ENCODE measurements at places on chromosomes 11 and 22. TPM values are rescaled to one million over a fixed set of nuclear protein-coding genes. Genes with fewer than 3 reads are reported as not detected.
A peak's percentile ranks its signal among the peaks of the same experiment; 100 is the strongest.

DNA sequence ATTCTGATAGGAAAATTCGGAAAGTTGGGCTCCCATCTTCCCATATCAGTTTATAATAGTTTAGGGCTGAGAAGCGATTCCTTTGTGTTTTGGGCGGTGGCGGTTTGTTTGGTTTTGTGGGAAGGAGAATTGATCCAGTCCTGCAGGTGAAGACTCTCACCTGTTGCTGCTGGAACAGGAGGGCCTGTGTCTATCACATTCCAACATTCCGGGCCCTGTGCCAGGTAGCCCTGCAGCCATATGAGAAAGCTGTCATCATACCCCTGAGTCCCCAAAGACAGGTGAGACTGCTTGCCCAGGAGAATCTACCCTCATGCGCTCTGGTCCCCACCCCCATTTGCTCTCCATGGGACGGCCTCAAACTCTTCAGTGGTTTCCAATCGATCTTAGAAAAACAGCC is 62.1 kb downstream of the TRAF6 start:
- H3K4me3 ChIP-seq, result no peak overlapping the region
- peaks cover 33% of the 10 kb centered on the region for H3K4me1 ChIP-seq
- H3K27ac ChIP-seq, result no peak overlapping the region
- DNase-seq, result peak; percentile 59

GRCh38 chr11:96126917-96127595 is 203.1 kb upstream of the MTMR2 start:
- no peak overlapping the region for H3K4me3 ChIP-seq
- H3K27ac ChIP-seq, result no peak overlapping the region
- H3K4me1 ChIP-seq, result no peaks in the 10 kb centered on the region
- no peak for DNase-seq

- peaks cover 52% of the 10 kb centered on the region for H3K4me1 ChIP-seq
- no peaks in the 10 kb centered on the region for H3K27me3 ChIP-seq
- peak overlapping the region; percentile 82 for H3K27ac ChIP-seq
- peak; percentile 28 for DNase-seq
- H3K36me3 ChIP-seq, result no peaks in the 10 kb centered on the region
These were observed 30.2 kb downstream of the LRP5 start for GRCh38 chr11:68342459-68343158.

GRCh38 chr11:47705721-47706120 is 9.4 kb downstream of the AGBL2 start:
- H3K36me3 ChIP-seq, result no peaks in the 10 kb centered on the region
- no peak for DNase-seq
- no peak overlapping the region for H3K4me3 ChIP-seq
- no peak overlapping the region for H3K27ac ChIP-seq
- H3K4me1 ChIP-seq, result no peaks in the 10 kb centered on the region

UBQLN3 gene
- total RNA-seq, result 1.3 TPM

BRSK2 gene
- 113 TPM for total RNA-seq

HIC2 gene
- 2.9 TPM for total RNA-seq

DNA sequence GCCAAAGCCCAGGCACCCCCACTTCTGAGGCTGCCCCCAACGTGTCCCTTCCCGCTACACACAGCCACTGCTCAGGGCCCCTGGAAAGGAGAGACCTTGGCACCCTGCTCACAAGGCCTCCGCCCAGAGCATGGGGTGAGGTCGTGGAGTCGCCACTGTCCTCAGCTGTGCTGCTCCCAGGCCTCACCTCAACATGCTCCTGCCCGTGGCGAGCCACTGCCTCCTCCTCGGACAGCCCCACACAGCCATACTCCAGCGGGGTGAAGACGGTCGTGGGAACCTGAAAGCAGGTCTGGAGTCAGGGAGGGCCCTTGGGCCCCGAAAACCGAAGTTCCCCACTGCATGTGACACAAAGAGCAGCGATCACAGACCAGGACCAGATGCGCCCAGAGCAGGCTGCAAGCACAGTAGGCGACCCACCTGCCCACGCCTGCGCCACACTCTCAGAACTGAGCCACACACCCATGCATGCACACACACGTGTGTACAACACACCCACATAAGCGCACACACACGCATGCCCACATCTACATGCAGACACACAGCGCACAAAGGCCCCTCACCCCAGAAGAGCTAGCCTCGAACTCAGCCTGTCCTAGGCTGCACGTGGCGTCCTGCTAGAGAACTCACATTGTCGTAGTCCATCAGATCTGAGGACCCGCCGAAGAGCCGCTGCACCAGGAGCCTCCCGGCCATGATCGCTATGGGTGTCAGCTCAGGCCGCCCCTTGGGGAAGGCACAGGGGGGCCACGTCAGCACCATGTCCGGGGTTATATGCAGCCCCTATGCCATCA is 25.5 kb upstream of the GNB1L start:
- no peaks in the 10 kb centered on the region for H3K36me3 ChIP-seq
- no peak overlapping the region for H3K4me3 ChIP-seq
- no peak overlapping the region for H3K27ac ChIP-seq
- no peaks in the 10 kb centered on the region for H3K4me1 ChIP-seq
- no peaks in the 10 kb centered on the region for H3K27me3 ChIP-seq
- peak; percentile 4 for DNase-seq

GRCh38 chr11:77359481-77359880 is 58.0 kb upstream of the GDPD4 start:
- no peaks in the 10 kb centered on the region for H3K27me3 ChIP-seq
- no peaks in the 10 kb centered on the region for H3K36me3 ChIP-seq
- no peak overlapping the region for H3K27ac ChIP-seq
- no peak overlapping the region for H3K4me3 ChIP-seq
- H3K4me1 ChIP-seq, result no peaks in the 10 kb centered on the region

GRCh38 chr11:907668-908067 is 2.9 kb downstream of the CHID1 start:
- H3K27ac ChIP-seq, result no peak overlapping the region
- H3K27me3 ChIP-seq, result no peaks in the 10 kb centered on the region
- peaks cover 6% of the 10 kb centered on the region for H3K36me3 ChIP-seq
- H3K4me3 ChIP-seq, result no peak overlapping the region
- peaks cover 44% of the 10 kb centered on the region for H3K4me1 ChIP-seq
- no peak for DNase-seq

AIFM3 gene
- 0.78 TPM for total RNA-seq

GRCh38 chr11:2793701-2794045 is 91.9 kb downstream of the CDKN1C start:
- no peak overlapping the region for H3K4me3 ChIP-seq
- peaks cover 8% of the 10 kb centered on the region for H3K4me1 ChIP-seq
- DNase-seq, result no peak
- no peak overlapping the region for H3K27ac ChIP-seq

GRCh38 chr11:10654811-10655150 is 38.8 kb downstream of the IRAG1 start:
- H3K36me3 ChIP-seq, result no peaks in the 10 kb centered on the region
- no peaks in the 10 kb centered on the region for H3K27me3 ChIP-seq
- no peak for DNase-seq
- H3K27ac ChIP-seq, result no peak overlapping the region
- peaks cover 5% of the 10 kb centered on the region for H3K4me1 ChIP-seq
- no peak overlapping the region for H3K4me3 ChIP-seq

DNA sequence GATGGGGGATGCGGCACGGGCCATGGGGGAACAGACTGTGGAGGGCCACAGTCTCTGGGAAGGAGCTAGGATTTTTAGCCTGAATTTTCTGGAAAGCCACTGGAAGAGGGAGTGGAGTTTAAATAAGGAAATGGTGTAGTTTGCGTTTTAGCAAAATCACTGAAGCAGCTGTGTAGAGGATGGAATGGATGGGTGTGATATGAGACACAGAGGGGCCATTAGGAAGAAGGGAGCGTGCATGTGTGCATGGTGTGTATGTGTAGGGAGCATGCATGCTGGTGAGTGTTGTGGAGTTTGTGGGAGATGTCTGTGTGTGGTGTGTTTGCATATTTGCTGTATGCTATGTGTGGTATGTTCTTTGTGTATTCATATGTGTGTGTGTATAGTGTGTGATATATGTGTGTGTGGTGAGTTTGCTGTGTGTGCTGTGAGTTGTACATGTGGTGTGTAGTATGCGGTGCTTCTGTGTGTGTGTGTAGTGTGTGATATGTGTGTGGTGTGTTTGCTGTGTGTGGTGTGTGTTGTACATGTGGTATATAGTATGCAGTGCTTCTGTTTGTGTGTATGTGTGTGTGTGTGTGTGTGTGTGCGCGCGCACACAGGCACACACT is 67.6 kb downstream of the FBXO7 start:
- H3K4me1 ChIP-seq, result no peaks in the 10 kb centered on the region
- H3K27me3 ChIP-seq, result no peaks in the 10 kb centered on the region
- no peak overlapping the region for H3K27ac ChIP-seq
- H3K4me3 ChIP-seq, result no peak overlapping the region
- H3K36me3 ChIP-seq, result no peaks in the 10 kb centered on the region

DNA sequence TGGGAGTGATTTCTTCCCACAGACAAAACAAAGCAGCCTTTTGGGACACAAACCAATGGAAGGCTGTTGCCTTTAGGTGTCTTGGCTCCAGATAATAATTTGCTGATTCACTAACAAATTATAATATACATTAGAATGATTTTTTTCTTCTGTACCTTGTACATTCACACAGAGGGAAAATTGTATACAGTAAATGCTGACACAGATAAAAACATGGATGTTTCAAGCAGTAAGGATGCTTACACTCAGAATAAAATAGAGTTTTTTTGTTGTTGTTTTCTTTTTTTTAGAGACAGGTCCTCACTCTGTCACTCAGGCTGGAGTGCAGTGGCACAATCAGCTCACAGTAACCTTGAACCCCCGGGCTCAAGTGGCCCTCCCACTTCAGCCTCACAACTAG is 109.2 kb upstream of the TRPC6 start:
- no peaks in the 10 kb centered on the region for H3K27me3 ChIP-seq
- no peaks in the 10 kb centered on the region for H3K4me1 ChIP-seq
- no peak overlapping the region for H3K4me3 ChIP-seq
- no peak overlapping the region for H3K27ac ChIP-seq

DNA sequence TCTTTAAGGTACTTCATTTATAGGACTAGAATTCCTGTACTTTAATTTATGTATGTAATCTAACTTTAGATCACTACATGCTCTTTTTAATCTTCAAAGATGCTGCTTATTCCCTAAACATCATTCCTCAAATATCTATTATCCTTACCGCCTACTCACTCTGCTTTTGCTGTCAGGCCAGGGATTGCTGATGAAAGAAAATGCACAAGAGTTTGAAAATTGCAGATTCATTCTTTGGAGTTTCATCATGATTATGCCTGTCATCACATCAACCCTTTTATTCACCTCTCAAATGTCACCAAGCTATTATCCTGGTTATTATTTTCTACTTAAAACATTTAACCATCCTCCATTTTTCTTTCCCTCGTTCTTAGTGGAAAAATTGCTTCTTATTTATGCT is 802.7 kb downstream of the METTL15 start:
- no peaks in the 10 kb centered on the region for H3K4me1 ChIP-seq
- no peak overlapping the region for H3K4me3 ChIP-seq
- H3K27ac ChIP-seq, result no peak overlapping the region
- DNase-seq, result no peak

GRCh38 chr11:17244046-17244445 is 32.5 kb upstream of the NUCB2 start:
- H3K27ac ChIP-seq, result no peak overlapping the region
- no peaks in the 10 kb centered on the region for H3K4me1 ChIP-seq
- no peak for DNase-seq
- no peaks in the 10 kb centered on the region for H3K27me3 ChIP-seq

C11orf86 gene
- not detected for total RNA-seq

GRCh38 chr11:21710809-21711208 is 482.1 kb upstream of the ANO5 start:
- no peaks in the 10 kb centered on the region for H3K27me3 ChIP-seq
- H3K36me3 ChIP-seq, result no peaks in the 10 kb centered on the region
- no peak overlapping the region for H3K4me3 ChIP-seq
- H3K4me1 ChIP-seq, result no peaks in the 10 kb centered on the region
- no peak overlapping the region for H3K27ac ChIP-seq

- no peaks in the 10 kb centered on the region for H3K27me3 ChIP-seq
- no peak for DNase-seq
- H3K27ac ChIP-seq, result no peak overlapping the region
- H3K4me3 ChIP-seq, result no peak overlapping the region
- H3K4me1 ChIP-seq, result no peaks in the 10 kb centered on the region
- peaks cover 12% of the 10 kb centered on the region for H3K36me3 ChIP-seq
These were observed 35.5 kb upstream of the KRTAP5-7 start for GRCh38 chr11:71491531-71491930.

GRCh38 chr11:46726206-46726862 is 7.3 kb downstream of the F2 start:
- no peak for DNase-seq
- no peaks in the 10 kb centered on the region for H3K27me3 ChIP-seq
- no peak overlapping the region for H3K4me3 ChIP-seq
- H3K36me3 ChIP-seq, result no peaks in the 10 kb centered on the region
- H3K27ac ChIP-seq, result no peak overlapping the region

NADSYN1 gene
- 45.7 TPM for total RNA-seq

DNA sequence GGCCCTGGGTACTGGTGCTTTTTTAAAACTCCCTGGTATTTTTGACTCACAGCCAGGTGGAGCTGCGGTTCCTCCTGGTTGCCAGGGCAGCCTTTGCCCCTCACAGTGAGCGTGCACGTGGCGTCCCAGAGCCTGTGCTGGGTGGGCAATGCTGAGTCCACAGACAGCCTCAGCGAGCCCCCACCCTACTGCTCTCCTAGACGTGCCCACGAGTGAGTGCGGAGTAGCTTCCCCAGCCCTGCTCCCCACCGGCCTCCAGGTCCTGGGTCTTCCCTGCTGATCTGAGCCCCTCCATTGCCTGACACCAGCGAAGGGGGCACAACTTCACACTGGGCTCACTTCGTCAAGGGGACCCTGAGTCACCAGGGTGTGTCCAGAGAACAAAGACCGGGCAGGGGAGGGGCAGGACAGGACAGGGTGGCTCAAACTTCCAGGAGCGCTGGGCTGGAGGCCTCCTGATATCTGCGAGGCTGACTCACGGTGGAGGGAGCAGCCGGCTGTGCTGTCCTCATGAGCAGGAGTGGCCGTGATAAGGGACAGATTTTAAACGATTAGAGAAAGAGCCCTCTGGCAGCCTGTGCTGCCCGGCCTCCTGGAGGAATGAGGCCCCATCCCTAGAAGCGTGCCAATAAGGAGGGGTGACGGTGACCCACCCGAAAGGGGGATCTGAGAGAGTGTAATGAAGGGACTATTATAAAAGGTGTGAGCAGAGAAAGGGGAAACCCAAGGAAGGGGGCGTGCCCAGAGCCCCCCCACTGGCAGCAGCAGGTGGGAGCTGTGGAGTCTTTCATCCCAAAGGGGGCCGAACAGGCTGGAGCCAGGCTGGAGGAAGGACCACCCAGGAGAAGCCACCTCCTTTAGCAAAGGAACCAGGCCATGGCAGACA is 129.3 kb upstream of the FGF3 start:
- H3K27ac ChIP-seq, result peak overlapping the region; percentile 69
- no peaks in the 10 kb centered on the region for H3K36me3 ChIP-seq
- DNase-seq, result no peak
- peaks cover 9% of the 10 kb centered on the region for H3K4me1 ChIP-seq

DNA sequence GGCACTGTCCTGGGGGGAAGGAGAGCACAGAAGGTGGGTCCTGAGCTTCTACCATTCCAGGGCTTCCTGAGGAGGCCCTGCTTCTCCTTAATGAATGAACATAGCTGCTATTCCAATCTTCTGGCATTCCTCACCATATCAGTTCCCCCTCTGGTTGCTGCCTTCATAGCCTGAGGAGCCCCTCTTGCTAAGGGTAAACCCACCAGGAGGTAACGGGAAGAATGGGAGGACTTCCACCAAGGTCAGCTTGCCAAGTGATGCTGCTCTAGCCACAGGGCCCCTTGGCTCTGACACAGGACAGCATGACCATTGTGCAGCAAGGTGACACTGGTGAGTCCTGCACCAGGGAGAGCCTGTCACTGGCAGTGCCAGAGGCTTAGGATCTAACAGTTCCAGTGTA is 1022.5 kb downstream of the TBC1D22A start:
- H3K4me3 ChIP-seq, result no peak overlapping the region
- no peaks in the 10 kb centered on the region for H3K36me3 ChIP-seq
- no peaks in the 10 kb centered on the region for H3K4me1 ChIP-seq
- no peak overlapping the region for H3K27ac ChIP-seq
- no peaks in the 10 kb centered on the region for H3K27me3 ChIP-seq

Data from body of pancreas (tissue), 4 donors.